ENCODE measurements at places on chromosomes 2 and 18.

DNA sequence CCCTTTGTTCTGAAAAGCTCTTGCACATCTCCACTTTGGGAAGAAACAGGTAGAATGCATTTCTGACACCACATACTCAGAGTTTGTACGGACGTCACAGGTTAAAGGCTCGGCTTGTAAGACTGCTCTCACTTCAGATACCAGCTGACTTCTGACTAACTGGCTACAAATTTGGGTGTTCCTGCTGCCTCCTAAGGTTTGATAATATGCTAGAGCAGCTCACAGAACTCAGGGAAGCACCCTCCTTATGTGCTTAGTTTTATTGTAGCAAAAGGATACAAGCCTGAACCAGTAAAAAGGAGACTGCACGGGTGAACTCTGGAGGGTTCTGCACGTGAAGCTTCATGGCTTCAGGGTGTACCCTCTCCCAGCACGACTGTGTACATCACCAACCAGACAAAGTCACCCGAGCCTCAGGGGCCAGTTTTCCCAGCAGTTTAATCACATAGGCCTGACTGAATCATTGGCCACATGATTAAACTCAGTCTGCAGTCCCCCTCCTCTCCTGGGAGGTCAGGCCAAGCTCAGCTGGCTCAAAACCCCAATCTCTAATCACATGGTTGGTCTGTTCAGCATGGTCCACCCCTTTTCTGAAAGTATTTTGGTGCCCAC, 749.5 kb upstream of the RAB6C start:
- no peak for DNase-seq

DNA sequence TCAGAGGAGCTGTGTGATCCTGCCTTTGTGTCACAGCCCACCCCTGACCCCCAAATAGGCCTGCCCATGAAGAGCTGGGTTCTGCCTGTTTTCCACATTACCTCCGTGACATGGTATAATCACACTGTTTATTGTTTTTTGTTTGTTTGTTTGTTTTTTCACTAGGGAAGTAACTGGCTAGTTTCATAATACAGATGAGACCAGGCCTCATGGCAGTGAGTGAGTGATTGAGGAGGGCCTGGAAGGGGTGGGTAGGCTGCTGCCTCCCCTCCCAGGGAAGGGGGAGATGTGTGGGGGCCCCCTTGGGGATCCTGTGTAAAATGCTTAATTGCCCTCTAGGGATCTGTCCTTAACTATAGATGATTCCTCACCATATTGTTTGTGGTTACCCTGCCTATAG, 190.5 kb downstream of the LDLRAD4 start:
- DNase-seq = no peak

DNA sequence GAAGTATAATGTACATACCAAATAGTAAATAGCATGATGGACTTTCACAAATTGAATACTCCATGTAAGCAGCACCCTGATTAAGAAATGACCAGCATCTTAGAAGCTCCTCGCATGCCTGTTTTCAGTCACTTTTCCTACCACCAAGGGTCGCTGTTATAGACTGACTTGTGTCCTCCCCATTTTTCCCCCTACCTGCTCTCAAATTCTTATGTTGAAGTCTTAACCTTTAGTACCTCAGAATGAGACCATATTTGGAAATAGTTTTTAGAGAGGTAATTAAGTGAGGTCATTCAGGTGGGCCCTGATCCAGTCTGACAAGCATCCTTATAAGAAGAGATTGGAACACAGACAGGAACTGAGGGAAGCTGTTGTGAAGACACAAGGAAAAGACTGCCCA, 125.9 kb downstream of the LYPD6 start:
- DNase-seq = no peak

DNA sequence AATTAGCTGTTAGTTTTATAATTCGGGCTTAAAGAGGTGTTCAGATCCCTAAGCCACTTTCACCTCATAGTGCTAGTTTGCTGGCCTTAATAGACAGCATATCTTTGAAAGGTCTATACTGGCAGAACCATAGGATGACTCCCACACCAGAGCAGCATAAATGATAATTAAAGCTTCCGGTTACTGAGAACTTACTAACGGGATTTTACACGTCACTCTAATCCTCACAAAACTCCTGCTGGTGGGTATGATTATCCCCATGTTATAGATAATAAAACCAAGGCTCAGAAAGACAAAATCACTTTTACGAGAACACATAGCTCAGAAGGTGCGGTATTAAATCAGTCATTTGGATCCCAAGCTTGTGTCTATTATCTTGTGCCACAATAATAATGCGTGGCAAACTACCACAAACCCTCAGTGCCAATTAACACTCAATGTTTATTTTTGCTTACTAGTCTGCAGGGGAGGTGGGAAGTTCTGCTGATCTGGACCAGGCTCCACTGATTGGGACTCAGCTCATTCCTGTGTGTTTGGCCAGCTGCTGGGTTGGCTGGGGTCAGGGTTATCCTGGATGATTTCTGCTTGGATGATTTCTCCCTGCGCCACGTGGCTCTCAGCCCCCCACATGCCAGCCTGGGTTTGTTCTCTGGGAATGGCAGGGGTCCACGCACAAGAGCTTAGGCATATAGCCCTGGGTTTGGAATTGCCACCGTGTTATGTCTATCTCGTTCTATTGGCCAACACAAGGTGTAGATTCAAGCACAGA, 62.3 kb downstream of the TRIB2 start:
- no peak for DNase-seq

GRCh38 chr18:27184115-27185024, 738 bp downstream of the CHST9 start:
- DNase-seq = no peak

GRCh38 chr18:59357928-59358327, 1.1 kb downstream of the LMAN1 start:
- no peak for DNase-seq

- no peak for DNase-seq
Observed at GRCh38 chr2:34498561-34498960, 899.5 kb upstream of the FAM98A start.

DNA sequence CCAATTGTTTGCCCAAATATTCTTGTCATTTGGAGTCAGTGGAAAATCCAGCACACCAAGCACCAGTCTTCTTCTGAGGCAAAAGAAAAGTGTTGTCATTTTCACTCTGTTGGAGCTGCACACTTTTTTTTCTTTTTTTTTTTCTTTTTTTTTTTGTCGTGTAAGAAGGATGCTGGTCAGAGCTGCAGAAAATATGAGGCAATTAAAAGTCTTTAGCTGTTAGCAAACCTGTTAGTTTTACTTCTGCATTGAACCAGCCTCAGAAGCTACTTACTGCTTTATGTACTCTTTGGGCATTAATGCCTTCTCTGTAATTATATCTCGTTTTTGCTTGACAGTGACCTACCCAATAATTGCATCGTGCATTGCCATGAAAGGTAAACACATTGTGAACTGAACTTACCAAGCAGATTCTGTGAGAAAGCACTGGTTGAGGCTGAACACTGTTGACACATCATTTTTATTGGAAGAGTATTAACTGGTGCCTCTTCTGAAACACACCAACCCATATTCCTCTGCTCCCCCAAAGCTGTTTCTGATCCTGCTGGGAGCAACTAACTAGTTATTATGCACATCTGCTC, 165.4 kb downstream of the CAPN13 start:
- DNase-seq = no peak

DNA sequence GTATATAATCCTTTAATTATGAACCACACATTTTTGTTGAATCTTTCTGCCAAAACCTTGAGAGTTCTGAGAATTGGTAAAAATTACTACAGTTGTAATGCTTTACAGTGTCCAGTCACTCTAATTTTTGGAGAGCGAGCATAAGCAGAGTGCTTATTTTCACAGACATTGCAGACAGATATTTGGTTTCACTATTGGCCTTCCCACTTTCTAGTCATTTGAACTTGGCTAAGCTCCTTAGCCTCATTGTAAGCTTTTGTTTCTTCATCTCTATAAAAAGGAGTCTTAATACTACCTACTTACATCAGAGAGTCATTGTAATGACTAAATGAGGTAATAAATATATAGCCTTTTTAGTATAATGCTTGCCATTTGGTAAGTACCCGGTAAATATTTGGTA, 80.4 kb downstream of the LCLAT1 start:
- no peak for DNase-seq

- DNase-seq = no peak
Observed at GRCh38 chr2:199223791-199224190, 233.9 kb downstream of the SATB2 start.

GRCh38 chr2:240600451-240600961, 14.0 kb downstream of the CAPN10 start:
- no peak for DNase-seq

- DNase-seq = no peak
Observed at GRCh38 chr2:237276716-237277490, 137.1 kb downstream of the COL6A3 start.

DNA sequence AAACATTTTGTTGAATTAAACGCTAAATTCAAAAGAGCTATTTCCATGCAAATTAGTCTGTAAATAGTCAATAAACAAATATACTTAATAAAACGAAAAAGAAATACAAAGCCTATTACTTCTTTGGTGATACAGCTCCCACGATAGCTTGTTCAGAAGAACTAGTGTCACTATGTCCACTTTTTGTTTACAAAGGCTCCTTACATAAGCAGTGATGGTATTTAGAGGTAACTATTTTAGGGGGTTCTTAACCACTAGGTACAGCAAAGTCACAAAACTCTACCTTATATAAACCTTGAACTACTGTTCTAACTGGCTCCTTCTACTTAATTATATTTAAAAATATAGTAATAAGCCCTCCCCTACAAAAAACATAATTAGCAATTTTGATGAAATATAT, 21.9 kb downstream of the ALS2 start:
- DNase-seq = no peak

DNA sequence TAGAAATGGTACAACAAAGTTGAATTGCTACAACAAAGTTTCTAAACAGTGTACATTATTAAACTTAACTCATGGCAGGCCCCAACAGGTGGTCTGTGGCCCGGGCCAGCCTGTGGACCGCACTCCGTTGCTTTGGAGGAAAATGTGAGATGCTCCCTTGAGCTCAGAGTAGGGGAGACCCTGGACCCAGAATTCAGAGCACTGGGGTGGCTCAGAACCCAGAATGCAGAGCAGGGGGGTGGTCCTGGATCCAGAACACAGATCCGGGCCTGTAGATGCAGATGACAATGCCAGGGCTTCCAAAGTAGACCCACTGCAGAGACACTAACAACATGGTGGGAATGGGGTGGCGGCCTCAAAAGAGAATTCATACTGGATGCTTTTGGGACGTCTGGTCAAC, 311.0 kb downstream of the NDUFA10 start:
- no peak for DNase-seq

DNA sequence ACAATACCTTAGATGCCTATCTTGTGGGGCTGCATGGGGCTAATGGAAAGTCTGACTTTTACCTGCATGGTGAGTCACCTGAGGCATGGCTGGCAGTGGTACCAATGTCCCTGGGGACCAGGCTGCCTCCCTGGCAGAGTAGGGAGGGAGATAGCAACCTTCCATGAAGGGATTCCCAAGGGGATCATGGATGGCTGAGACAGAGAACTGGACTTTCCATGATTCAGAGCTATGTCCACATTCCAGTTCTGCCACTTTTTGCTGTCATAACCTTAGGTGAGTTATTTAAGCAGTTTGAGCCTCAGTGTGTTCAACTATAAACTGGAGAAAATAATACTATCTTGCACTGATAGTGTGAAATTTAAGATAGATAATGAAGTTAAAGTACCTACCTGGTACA, 178.6 kb downstream of the SETBP1 start:
- DNase-seq = no peak

DNA sequence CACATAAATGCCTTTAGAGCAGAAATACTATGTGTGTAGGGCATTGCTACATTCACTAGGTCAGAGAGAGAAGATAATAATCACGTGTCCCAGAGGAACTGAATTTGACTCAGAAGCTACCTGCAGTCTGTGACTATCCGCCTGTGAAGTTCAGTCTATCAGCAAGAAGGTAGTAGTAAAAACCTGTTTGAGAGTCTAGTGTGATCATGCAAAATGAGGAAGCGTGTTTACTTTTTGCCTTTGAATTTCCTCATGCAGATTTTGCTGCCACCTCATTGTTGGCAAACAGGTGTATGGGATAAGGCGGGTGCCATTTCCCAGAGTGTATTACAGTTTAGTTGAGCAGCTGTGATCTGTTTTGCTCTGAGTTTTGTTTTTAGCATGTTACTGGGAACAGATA, 403.9 kb upstream of the FANCL start:
- DNase-seq = no peak

- no peak for DNase-seq
Observed at GRCh38 chr2:226831266-226831665, 4.6 kb upstream of the RHBDD1 start.

GRCh38 chr2:152615177-152615576, 102.1 kb downstream of the PRPF40A start:
- DNase-seq = no peak

DNA sequence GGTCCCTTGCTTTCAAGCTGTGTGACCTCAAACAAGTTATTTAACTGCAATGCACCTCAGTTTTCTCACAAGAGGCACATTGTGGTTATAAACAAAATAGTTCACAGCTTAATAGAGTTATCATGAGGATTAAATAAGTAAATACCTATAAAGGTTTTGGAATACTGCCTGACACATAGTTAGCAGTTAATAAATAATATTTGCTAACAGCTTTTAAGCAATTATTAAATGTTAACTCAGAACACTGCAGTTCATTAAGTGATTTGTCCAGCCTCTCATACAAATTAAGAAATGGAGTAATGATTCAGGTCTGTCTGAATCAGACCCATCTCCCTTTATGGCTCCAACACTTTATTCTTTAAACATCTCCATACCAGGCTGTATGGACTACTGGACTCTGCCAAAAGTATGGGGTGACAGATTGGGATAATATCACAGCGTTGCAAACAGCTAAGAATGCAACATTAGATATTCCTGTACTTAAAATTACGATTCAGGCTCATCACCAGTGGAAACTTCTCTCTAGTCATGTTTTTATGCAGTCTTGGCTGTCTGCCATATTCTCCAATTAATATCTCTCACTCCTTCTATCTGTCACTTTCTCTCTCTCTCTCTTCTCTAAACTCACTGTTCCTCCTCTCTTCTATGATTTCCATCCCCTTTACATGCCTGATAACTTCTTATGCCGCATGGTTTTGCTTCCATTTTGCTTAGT, 370.6 kb upstream of the UBE2E3 start:
- DNase-seq = no peak

- no peak for DNase-seq
Observed at GRCh38 chr2:83970217-83970929, 488.7 kb downstream of the SUCLG1 start.

DNA sequence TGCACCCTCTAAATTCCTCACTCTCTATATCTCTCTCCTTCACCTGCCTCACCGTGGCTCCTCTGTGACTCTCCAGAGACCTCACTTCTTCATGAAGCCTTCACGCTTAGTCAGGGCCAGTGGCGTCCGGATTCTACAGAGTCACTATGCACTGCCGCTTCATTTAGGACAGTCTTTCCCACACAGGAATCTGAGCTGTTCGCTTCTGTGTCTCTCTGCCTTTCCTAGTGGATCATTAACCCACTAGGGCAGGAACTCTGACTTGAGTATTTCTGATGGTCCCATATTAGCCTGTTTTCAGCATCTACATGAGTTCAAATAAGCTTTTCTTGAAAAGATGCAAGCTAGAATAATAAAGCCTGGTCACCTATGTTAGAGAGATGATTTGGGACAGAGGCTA, 180.2 kb upstream of the DOK6 start:
- no peak for DNase-seq

GRCh38 chr2:54067851-54068375, 47.5 kb upstream of the ACYP2 start:
- DNase-seq = no peak

GRCh38 chr18:47346016-47346415, 94.6 kb upstream of the SKOR2 start:
- no peak for DNase-seq

Data from activated CD4-positive, alpha-beta T cell treated with anti-CD3 and anti-CD28 coated beads, Interleukin-2, amount 50 U/mL, for 4 hours (primary cell).